ENCODE measurements at places on chromosomes 6 and 20. TPM values are rescaled to one million over a fixed set of nuclear protein-coding genes. Genes with fewer than 3 reads are reported as not detected.

Gene RIPPLY2
- total RNA-seq: not detected

Gene CST1
- 0.28 TPM for total RNA-seq

Gene TTLL9
- total RNA-seq: not detected

Gene ERVFRD-1
- total RNA-seq: not detected

Gene WFDC5
- 1.2 TPM for total RNA-seq

Gene ERGIC3
- 191 TPM for total RNA-seq

Gene CLPSL1
- not detected for total RNA-seq

Gene COX7A2
- total RNA-seq: 388 TPM

Gene C6orf163
- 1.1 TPM for total RNA-seq

Gene METTL24
- not detected for total RNA-seq

Gene NDUFAF5
- total RNA-seq: 18.1 TPM

Gene CCM2L
- not detected for total RNA-seq

Gene TDP2
- 20.0 TPM for total RNA-seq

Gene DEFB118
- not detected for total RNA-seq

Gene TP53TG5
- not detected for total RNA-seq

Gene IGF2R
- 39.2 TPM for total RNA-seq

Gene VNN1
- total RNA-seq: not detected

Gene MPIG6B
- total RNA-seq: 0.49 TPM

Gene BCL2L1
- 72.1 TPM for total RNA-seq

Gene ZSCAN12
- total RNA-seq: 3.4 TPM

Gene BPI
- total RNA-seq: not detected

Gene TMEM242
- total RNA-seq: 5.5 TPM

Gene TMEM74B
- not detected for total RNA-seq

Gene ECT2L
- total RNA-seq: not detected

Gene TMEM200A
- total RNA-seq: 0.98 TPM

Gene CFAP61
- total RNA-seq: not detected

Gene DEFB124
- total RNA-seq: not detected

Gene CDSN
- total RNA-seq: 0.14 TPM

Gene TBX18
- total RNA-seq: not detected

Gene TUBB2B
- total RNA-seq: 2.9 TPM

Gene DNAH8
- not detected for total RNA-seq

Gene TNFRSF6B
- 31.8 TPM for total RNA-seq

Gene CYP39A1
- 2.4 TPM for total RNA-seq

Gene TFAP2D
- total RNA-seq: not detected

Gene ARMH2
- total RNA-seq: not detected

Gene STMND1
- total RNA-seq: not detected

Gene RIN2
- 39.3 TPM for total RNA-seq

Gene STK38
- 22.5 TPM for total RNA-seq

Gene FYN
- total RNA-seq: 31.5 TPM

Gene SIRPA
- 31.1 TPM for total RNA-seq

Gene NFYA
- 16.2 TPM for total RNA-seq

Gene ARFGEF3
- 3.0 TPM for total RNA-seq

Gene HAO1
- not detected for total RNA-seq

Gene RBBP8NL
- 4.2 TPM for total RNA-seq

Gene LINC00237
- not detected for total RNA-seq

Gene SSTR4
- total RNA-seq: not detected

Gene CTNNBL1
- 33.7 TPM for total RNA-seq

Gene CST8
- total RNA-seq: not detected

Gene DEFB132
- total RNA-seq: not detected

Gene IPCEF1
- 0.07 TPM for total RNA-seq

Gene BCAS4
- 12.8 TPM for total RNA-seq

Gene IL17F
- not detected for total RNA-seq

Gene CD24
- total RNA-seq: 871 TPM

Gene LAMP5
- not detected for total RNA-seq
